ENCODE measurements at places on chromosomes 11 and 22. TPM values are rescaled to one million over a fixed set of nuclear protein-coding genes. Genes with fewer than 3 reads are reported as not detected.

- no peak overlapping the region for H3K4me3 ChIP-seq
- no peak overlapping the region for H3K27ac ChIP-seq
- DNase-seq = no peak
- H3K4me1 ChIP-seq = peaks cover 22% of the 10 kb centered on the region
Measured at GRCh38 chr22:40008726-40009291, 14.1 kb downstream of the FAM83F start.

DNA sequence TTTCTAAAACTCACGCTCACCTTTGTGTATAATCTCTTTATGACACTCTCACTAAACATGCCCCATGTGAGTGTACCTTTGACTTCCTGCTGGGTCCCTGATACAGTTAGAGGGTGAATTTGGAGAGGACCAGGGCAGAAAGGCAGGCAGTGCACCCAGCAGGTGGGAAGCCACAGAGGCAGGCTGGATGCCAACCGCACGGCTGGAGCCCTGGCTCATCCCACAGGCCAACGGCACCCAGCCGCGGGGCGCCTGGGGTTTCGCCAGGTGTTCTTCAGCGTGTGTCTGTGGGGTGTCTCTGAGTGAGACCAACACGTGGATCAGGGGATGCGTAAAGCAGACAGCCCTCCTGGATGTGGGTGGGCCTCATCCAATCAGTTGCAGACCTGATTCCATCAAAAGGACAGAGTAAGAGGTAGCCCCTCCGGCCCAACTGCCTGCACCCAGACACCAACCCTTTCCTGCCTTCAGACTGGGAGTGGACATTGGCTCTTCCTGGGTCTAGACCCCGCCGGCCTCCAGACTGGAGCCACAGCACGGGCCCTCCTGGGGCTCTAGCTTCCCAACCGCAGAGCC is 51.6 kb downstream of the DHCR7 start:
- H3K36me3 ChIP-seq = no peaks in the 10 kb centered on the region
- H3K27ac ChIP-seq = no peak overlapping the region
- no peaks in the 10 kb centered on the region for H3K4me1 ChIP-seq
- H3K27me3 ChIP-seq = peaks cover 31% of the 10 kb centered on the region
- no peak for DNase-seq
- H3K4me3 ChIP-seq = no peak overlapping the region

DNA sequence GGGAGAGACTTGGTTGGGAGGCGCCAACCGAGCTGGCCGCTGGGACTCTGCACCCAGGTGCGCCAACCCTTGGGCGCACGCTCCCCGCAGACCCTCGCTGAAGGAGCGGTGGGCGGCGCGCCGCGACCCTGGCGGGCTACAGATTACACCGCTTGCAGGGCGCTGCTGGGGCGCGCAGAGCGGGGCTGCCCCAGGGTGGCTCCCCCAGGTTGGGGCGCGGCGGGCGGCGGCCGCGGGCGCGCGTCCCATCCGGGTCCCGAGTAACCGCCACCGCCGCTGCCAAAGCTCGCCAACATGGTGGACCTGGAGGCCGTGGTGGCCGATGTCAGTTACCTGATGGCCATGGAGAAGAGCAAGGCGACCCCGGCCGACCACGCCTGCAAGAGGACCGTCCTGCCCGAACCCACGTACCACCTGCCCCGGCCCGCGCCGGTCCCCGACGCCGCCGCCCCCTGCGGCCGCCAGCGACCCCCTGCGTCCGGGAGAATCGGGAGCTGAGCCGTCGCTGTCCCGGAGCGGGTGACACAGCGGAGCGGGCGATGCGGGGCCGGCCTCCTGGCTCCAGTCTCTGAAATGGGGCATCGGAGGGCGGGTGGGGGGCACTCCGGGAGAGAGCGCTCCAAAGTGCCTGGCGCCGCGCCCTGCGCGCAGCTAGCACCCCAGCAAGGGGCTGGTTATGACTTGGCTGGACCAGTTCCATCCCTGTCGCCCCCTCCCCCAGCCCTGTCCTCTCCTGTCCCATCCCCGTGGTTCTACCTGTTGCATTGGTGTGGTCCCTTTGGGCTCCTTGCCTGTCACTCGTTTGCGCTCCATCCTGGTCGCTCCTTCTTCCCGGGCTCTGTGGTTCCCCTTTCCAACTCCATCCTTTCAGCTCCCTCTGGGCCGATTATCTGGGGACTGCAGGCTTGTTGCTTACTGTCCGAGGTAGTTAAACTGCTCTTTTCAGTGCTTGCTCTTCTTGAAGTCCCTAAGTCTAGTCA is 143.3 kb upstream of the GRK3 start:
- H3K4me1 ChIP-seq = peaks cover 9% of the 10 kb centered on the region
- no peak for DNase-seq
- H3K4me3 ChIP-seq = peak overlapping the region; percentile 66
- no peak overlapping the region for H3K27ac ChIP-seq

- H3K4me3 ChIP-seq = peak overlapping the region; percentile 80
- no peak overlapping the region for H3K27ac ChIP-seq
- peaks cover 3% of the 10 kb centered on the region for H3K36me3 ChIP-seq
- peaks cover 75% of the 10 kb centered on the region for H3K27me3 ChIP-seq
- no peak for DNase-seq
Measured at GRCh38 chr11:107591378-107592230, 657 bp downstream of the ELMOD1 start.

The KRTAP5-8 gene
- total RNA-seq = not detected

DNA sequence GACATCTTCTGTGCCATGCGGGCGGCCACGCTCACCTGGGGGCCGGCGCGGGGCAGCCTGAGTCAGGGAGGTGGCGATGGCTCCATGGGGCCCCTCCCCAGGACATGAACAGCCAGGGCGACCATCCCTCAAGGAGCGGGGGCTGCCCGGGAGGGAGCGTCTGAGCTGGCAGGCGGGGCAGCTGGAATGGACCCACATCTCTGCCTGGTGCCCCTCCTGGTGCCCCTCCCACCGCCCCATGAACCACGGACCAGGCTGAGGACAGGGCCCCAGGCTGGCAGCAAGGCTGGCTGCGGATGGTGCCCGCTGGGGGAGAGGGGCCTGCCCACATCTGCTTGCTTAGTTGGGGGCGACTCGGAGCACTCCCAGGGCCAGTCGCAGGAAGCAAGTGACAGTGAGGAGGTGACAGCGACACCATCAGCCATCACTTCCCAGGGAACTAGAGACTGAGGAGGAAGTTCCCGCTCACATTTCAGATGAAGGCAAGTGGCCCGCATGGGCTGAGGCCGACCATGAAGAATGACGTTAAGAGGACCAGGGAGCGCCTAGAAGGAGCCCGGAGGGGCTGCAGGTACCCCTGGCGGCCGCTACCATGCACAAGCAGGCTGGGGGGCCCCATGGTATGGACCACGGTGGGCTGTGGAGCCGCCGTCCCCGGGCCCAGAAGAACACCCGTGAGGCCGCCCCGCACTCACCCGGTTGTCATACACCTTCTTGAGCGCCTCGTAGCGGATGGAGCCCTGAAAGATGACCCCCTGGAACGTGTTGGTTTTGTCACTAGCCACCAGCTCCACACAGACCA is 37.3 kb downstream of the KIAA0930 start:
- peaks cover 18% of the 10 kb centered on the region for H3K36me3 ChIP-seq
- H3K27me3 ChIP-seq = no peaks in the 10 kb centered on the region
- H3K4me3 ChIP-seq = no peak overlapping the region
- H3K4me1 ChIP-seq = peaks cover 35% of the 10 kb centered on the region

DNA sequence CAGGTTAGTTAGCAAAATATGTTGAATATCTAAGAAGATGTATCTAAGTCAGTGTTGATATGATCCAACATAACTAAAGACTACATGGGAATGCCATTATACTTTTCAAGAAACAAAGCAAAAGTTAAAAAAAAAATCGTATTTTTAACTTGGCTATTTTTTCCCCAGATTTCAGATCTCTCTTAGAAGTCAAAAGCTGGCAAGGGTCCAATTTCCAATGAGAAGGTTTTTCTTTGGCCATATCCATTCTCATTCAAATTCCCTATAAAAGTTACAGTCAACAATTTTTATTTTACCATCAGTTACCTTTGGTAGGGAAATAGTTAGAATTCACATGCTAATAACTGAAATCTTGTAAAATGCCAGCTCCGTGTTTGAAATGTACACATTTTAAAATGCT is 70.5 kb upstream of the FAT3 start:
- no peak overlapping the region for H3K4me3 ChIP-seq
- H3K27ac ChIP-seq = no peak overlapping the region
- H3K36me3 ChIP-seq = no peaks in the 10 kb centered on the region
- peaks cover 2% of the 10 kb centered on the region for H3K4me1 ChIP-seq

- no peak for DNase-seq
- H3K27ac ChIP-seq = peak overlapping the region; percentile 89
- H3K27me3 ChIP-seq = no peaks in the 10 kb centered on the region
- no peak overlapping the region for H3K4me3 ChIP-seq
- no peaks in the 10 kb centered on the region for H3K36me3 ChIP-seq
Measured at GRCh38 chr22:29912605-29913398, 29.8 kb downstream of the MTMR3 start.

The OMP gene
- not detected for total RNA-seq

The ARHGAP8 gene
- 0.51 TPM for total RNA-seq

- H3K27ac ChIP-seq = no peak overlapping the region
- H3K27me3 ChIP-seq = no peaks in the 10 kb centered on the region
Measured at GRCh38 chr22:25364736-25365241, 145.3 kb downstream of the CRYBB2 start.

DNA sequence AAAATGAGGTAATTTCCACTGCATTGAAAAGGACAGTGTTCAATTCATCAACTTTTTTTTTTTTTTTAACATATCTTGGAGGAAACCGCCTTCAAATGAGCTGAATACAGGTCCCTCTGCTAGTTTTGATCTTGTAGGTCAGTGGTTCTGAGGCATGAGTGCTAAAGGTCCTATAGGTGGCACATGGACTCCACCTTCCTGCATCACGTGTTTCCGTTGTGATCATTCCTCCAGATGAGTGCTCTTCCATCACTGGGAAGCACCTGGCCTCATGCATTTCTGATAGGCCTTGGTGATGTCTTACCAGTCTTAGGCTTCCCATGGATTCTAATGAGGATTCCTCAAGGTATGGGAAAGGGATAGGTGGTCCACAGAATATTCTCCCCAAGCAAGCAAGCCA is 37.8 kb downstream of the FDX1 start:
- peaks cover 5% of the 10 kb centered on the region for H3K36me3 ChIP-seq
- no peak overlapping the region for H3K4me3 ChIP-seq
- peaks cover 24% of the 10 kb centered on the region for H3K4me1 ChIP-seq

All from chondrocyte (in vitro differentiated cells).